Ureter (tissue), 1 donor: ENCODE measurements at places on chromosomes 3 and 15.

- DNase-seq: no peak
These were observed 112.6 kb downstream of the USP13 start for GRCh38 chr3:179765396-179765795.

DNA sequence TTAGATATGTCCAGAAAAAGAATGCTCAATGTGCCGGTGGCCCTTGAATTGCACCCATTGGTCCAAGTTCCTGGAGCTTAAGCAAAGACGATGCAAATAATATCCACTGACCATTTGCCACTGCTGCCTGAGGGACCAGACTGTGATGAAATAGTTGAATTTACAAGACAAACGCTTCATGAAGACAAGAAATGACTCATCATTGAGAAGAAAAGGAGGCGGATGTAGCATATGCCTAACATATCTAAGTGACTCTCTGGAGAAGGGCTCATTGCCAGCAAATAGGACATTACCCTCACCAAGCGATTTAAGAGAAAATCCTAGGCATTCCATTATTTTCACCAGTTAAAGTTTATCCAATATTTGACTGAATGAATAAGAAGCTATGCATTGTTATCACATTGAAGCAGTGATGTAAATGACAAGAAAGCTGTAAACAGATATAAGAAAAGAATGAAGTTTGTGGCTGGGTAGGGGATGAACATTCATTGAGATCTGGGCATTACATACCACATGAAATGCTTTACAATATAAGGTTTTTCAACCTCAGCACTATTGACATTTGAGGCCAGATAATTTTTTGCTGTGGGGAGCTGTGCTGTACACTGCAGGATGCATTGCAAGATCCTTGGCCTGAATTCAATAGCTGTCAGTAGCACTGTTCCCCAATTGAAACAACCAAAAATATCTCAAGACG lies 48.9 kb upstream of the CPNE4 start:
- DNase-seq: no peak

- DNase-seq: no peak
These were observed 21.9 kb downstream of the FSTL1 start for GRCh38 chr3:120428924-120429323.

- no peak for DNase-seq
These were observed 285.0 kb downstream of the CLSTN2 start for GRCh38 chr3:140219923-140220452.

- no peak for DNase-seq
These were observed 71.4 kb upstream of the BHLHE40 start for GRCh38 chr3:4907643-4908432.

- DNase-seq: no peak
These were observed 146.7 kb upstream of the BNIP2 start for GRCh38 chr15:59835776-59836175.

- no peak for DNase-seq
These were observed 23.2 kb upstream of the IGSF10 start for GRCh38 chr3:151483961-151484520.

GRCh38 chr3:634511-634910 lies 437.9 kb downstream of the CHL1 start:
- no peak for DNase-seq

DNA sequence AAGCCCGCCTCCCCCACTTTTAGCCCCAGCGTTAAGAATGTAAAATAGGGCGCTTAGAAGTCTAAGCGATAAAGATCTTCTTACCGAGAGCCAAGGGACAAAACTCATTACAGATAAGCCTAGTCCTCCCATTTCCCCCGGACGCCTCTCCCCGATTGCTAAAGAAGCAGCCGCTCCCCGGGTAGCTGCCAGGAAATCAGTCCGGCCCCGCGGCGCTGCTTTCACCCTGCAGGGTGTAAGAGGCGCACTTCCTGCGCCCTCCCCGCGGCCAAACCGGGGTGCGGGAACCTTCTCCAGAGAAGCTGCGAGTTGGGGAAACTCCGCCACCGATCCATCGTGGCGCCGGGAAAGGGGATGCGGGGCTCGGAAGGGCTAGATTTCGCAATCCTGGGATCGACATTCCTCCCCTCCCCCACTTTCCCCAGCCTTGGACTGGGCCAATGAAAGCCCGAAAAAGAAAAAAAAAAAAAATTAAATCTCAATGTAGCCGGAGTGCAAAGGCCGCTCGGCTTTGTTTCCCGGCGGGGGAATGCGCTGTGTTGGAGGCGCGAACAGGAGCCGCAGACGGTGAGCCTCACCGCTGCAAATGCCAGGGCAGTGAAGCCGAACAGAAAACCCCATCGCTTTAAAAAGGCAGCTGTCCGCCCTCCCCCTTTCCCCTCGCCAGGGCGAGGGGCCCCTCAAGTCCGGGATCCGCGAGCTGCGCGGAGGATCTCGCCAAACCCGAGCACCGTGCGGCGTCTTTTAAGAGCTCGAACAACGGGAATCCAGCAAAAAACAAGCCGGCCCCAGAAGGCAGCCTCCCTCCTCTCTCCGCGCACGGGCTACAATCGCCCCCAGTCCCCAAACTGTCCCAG lies 626 bp upstream of the PTPRG start:
- DNase-seq: peak; percentile 86

- DNase-seq: no peak
These were observed 694 bp upstream of the EEFSEC start for GRCh38 chr3:128152419-128153155.

GRCh38 chr15:70795311-70795665 lies 31.9 kb upstream of the UACA start:
- DNase-seq: no peak

DNA sequence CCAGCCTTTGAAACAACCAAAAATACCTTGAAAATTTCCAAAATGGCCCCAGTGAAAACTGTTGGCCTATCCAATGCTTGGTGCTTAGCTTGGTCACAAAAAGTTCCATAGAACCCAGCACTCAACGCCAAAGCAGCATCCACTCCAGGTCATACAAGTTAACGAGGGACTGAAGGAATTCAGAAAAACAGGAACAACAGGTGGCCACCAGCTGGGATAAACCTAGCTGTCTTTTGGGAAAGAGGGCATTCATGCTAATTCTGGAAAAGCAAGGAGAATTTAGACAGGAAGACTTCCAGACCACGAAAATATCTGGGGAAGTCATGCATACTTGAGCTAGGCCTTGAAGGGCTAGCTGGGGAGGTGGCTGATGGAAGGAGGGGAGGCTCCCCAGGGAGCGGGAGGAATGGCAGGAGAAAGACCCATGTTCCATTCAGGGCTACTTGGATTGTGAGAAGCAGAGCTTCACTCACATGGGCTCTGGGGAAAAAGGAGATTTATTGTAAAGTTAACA lies 28.6 kb downstream of the COLQ start:
- no peak for DNase-seq

DNA sequence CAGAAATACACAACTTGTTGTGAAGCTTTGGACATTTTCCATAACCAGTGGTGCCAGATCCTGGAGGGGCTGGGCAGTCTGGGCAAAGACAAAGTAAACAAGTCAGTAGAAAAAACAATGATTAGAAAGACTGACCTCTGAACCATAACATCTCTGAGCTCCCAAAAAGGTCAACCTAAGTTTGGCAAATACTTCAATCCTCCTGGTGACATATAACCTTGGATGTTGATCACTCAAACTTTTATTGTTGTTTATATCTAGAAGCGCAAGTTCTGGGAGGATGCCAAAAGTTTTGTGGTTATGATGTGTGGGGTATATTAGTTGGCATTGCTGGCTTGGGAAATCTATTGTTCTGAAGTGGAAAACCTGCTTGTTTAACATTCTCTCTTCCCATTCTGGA lies 257.7 kb downstream of the DIPK2A start:
- no peak for DNase-seq

GRCh38 chr3:82079335-82079890 lies 318.0 kb upstream of the GBE1 start:
- no peak for DNase-seq

- DNase-seq: no peak
These were observed 33.0 kb upstream of the VILL start for GRCh38 chr3:37957539-37957936.

- DNase-seq: no peak
These were observed 94.2 kb downstream of the EFL1 start for GRCh38 chr15:82168296-82168695.

- DNase-seq: no peak
These were observed 87.1 kb downstream of the CGNL1 start for GRCh38 chr15:57463360-57463759.

DNA sequence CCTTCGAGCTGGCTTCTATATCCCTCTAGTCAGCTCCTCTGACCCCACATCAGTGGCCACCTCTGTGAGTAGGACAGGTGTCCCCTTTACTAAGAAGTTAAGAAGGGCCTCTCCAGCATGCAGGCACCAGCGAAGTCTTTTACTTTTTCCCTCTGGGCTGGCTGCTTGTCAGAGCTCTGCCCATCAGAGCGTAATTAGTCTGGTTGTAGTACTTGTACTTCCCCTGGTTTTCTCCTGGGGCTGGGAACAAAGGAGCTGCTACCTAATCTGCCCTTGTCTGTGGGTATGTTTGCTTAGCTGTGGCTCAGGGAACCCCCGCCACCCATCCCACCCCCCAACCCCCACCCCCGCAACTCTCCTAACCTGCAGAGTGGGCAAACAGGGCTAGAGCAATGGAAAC lies 27.4 kb upstream of the ALPK3 start:
- no peak for DNase-seq

- DNase-seq: no peak
These were observed 109.5 kb downstream of the SSR3 start for GRCh38 chr3:156445117-156446090.

DNA sequence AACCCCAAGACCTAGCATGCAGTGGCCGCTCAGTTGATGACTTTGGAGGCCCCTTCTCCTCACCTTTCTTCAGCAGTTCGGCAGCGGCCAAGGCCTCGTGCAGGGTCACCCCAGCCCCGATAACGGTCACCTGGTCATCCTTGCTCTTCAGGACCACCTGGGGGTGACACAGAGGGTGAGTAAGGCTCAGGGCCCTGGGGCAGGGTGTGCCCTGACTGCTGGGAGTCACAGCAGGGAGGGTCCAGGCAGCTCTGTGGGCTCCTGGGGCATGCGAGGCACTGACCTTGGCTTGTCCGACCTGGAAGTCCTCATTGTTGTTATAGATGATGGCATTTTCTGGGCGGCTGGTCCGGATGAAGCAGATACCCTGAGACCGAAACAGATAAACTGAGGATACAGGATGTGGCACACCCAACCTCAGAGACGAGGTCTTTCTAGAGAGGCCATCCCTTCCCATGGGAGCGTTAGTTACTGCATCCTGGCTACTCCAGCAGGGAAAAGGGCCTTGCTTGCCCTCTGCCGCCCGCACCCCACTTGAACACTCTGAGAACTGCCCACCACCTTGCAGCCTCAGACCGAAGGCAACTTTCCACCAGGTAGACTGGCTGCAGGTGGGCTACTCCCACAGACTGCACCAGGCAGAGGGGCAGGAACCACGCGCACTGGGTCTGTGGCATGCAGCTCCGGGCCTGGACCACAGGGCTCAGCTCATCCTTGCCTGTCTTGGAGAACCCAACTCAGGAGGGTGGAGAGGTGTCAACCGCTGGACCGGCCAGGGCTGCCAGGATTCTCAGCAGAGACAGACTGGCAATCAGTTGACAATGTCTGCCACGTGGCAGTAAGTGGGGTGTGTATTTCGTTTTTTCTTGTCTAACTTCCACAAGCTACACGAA lies 27.6 kb downstream of the TKT start:
- no peak for DNase-seq

GRCh38 chr15:85693277-85693676 lies 101.4 kb downstream of the KLHL25 start:
- DNase-seq: no peak

DNA sequence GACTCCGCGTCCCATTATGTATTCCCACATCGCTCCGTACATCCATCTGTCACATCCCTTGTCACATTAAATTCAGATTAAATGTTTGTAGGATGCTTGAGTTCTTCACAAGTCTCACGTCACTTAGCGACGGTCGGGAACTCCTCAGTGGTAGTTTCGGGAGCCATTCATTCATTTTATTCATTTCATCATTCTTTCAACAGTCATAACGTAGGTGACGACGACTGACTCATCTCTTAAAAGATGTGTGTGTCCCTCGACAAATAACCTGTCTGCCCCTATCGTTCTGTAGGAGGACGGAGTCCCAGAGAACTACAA lies 272 bp upstream of the SRPRB start:
- no peak for DNase-seq

DNA sequence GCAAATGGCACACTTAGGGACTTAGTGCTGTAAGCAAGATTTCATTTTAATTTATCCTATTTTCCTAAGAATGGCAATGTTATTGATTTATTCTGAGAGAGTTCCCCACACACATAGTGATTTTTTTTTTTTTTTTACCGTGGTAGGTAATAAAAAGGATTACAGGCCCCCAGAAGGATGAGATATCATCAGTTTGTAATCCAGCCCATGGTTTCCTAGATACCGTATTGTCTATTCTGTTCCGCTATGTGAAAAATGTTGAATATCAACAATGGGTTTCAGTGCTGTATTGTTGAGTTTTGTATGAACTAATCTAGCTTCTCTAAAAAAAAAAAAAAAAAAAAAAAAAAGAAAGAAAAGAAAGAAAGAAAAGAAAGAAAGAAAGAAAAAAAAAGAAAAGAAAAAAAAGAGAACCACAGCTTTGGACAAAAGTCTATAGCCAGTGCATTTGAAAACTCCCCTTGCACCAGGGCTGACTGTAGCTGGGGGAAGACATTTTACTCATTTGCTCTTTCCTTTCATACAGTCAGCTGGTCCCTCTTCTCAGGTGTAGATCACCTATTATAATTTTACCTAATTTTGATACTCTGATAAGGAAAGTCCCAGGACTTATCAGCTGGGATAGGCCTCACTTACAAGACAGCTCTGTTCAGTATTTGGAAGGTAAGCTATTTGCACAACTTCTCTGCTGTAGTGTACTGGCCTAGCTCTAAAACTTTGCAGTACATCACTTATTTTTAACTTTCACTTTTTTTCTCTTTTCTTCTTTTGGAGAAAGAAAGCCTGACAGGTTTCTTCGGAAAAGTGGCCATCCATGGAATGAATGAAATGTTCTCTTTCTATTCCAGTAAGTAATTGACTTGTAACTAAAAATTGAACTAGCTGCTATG lies 101.4 kb upstream of the SOX2 start:
- no peak for DNase-seq

DNA sequence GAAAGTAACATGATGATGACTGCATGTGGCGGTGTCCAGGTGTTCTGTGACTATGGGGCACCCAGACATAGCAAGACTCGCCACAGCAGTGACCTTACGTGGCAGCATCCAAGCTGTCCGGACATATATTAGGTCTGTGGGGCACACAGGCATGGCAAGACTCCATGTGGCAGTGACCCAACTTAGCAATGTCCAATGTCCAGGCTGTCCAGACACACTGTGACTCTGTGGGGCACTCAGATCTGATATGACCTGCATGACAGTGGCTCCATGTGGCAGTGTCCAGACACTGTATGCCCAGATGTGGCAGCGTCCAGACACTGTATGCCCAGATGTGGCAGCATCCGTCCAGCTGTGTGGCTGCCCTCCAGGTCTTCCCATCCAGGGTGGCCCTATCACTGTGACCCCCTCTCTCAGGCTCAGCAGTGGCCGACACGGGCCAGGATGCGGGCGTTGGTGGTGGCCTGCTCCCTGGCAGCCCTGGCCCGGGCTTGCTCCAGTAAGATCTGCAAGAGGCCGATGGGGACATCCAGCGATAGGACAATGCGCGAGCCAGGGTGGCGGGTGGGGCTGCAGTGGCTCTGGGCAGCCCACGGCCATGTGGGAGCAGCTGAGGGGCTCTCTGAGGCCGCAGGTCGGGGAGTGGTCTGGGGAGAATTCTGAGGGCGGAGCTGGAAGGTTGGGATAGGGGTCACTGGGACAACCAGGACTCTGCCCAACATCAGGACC lies 1.1 kb downstream of the UCN2 start:
- no peak for DNase-seq

GRCh38 chr15:95182091-95182490 lies 950.7 kb downstream of the MCTP2 start:
- no peak for DNase-seq
